ENCODE measurements at places on chromosomes 3 and 15.
A peak's percentile ranks its signal among the peaks of the same experiment; 100 is the strongest.

DNA sequence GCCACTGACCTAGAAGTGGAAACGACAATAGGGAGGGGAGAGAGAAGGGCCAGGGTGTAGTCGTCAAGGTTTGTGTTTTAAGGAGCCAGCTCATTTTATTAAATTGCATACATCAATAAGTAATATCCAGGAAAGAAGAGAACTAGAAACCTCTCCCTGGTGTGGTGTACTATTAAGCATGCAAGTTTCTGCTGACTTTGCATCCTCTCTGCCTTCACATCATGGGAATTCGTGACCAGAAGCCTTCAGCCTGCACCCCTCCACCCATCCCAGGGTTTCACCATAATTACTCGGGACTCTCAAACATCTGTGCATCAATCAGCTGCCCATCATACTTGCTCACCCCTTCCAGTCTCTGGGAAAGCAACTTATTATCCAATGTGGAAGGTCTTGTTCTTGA lies 70.9 kb upstream of the UBE3A start:
- no peak for DNase-seq

DNA sequence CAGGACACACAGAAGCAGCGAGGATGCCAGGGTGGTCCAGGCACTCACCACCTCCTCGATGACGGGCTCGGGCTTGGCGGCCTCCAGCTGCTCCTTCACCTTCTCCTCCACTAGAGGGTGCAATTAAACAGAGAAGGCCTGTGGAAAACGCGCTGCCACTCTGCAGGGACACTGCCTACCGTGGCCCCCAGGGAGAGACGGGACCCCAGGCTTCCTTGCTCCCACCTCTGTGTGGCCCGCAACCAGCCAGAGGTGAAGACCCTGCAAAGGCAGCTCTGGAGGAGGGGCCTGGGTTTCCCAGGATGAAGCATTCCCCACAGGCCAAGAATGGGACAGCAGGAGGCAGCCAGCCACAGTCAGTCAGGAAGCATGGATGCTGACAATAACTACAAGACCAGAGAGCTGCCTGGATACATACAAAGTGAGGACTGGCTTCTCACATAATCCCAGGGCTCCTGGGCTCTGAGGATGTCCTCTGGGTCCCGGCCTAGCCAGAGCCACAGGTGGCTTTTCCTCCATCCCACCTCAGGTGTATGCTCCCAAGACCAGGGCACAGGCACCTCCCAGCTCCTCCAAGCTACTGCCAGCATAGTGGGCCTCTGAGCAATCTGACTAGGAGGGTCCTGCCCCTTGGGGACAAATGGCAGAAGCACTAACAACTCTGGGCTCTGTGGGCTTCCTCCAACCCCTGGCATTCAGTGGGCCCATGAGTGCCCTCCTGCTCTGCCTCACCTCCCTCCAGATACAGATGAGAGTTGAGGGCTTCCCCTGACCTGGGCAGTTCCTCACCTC lies 46.2 kb downstream of the PTH1R start:
- DNase-seq = peak; percentile 17

DNA sequence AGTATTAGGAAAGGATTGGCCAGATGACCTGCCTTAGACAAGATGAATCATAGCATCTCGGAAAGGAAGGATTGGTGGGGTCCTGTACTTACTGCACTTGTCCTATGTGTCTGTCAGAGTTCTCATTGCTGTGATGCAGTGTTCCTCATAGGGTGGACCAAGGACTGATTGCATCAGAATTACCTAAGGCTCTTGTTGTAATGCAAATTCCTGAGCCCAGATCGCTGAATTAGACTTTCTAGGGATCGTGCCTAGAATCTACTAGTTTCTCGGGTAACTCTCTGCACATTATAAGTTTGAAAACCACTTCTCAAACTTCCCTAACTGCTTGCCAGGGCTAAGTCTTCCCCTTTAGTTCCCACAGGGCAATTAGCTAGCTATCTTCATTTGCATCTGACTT lies 74.9 kb upstream of the SKOR1 start:
- no peak for DNase-seq

DNA sequence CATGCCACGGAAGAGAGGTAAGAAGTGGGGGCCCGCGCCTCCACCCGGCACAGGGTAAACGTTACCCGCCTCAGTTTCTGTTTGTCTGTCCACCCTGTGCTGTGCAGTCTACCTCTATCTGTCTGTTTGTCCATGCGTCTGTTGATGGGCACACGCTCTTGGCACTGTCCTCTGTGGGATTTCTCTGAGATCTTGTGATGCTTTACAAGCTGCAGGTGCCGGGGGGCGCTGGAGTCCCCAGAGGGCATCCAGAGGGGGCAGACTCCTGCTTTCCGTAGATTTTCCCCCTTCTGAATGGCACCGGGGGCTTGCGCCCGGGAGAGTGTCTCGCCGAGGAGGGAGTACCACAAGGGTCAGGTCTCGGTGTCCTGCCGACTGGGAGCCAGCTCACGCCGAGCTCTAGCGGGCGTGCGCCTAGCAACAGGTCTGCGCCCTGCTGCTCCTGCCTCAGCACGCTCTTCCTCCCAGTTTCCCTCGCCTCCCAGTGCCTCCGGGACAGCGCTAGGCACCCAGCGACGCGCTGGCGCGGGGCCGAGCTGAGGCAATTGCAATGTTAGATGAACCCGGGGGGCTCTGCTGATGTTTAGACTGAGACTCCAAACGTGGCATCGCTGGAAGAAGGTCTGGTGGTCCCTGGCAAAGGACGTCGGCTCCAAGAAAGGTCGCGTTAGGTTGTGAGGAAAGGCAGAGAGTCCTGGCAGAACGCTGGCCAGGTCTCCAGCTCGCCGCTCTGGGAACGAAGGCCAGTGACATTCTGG lies 667 bp downstream of the CEMIP start:
- DNase-seq = peak; percentile 52

- no peak for DNase-seq
Measured at GRCh38 chr3:57935539-57935938, 72.7 kb upstream of the FLNB start.

- no peak for DNase-seq
Measured at GRCh38 chr15:50815958-50816590, 50.6 kb upstream of the SPPL2A start.

- no peak for DNase-seq
Measured at GRCh38 chr3:108603691-108604090, 14.2 kb downstream of the DZIP3 start.

GRCh38 chr15:48682942-48683651 lies 37.6 kb upstream of the FBN1 start:
- DNase-seq = no peak

DNA sequence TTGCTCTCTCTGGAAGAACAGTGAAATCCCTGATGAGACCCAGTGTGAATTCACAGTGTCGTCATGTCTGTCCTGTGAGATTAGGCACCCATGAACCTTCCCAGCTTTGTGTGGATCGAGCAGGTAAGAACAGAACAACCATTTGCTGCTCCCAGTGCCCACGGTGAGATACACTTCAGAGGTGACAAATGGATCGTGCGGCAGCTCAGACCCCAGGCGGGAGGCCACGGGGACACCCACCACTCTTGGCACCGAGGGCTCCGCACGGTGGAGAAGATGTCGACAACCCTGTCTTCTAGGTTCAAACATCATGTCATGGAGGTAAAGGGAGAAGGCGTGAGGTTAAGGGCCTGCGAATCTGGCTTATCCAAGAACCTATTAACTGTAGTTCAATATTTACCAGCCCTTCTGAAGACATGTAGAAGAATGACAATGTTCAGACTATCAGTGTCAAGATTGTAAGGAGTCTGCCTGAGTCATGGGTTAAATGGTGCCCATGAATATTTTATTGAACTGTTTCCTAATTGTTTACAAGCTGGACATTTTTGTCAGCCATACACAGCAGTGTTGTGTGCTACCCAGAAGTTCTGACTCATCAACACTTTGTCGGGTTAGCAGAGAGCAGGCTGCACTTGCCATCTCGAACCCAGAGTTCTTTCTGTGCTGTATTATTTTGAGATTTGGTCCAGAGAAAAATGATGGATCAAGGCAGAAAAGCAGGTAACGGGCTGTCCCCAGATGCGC lies 15.5 kb upstream of the PCSK6 start:
- no peak for DNase-seq

- DNase-seq = peak; percentile 5
Measured at GRCh38 chr3:15307580-15307979, 24.8 kb downstream of the SH3BP5 start.

DNA sequence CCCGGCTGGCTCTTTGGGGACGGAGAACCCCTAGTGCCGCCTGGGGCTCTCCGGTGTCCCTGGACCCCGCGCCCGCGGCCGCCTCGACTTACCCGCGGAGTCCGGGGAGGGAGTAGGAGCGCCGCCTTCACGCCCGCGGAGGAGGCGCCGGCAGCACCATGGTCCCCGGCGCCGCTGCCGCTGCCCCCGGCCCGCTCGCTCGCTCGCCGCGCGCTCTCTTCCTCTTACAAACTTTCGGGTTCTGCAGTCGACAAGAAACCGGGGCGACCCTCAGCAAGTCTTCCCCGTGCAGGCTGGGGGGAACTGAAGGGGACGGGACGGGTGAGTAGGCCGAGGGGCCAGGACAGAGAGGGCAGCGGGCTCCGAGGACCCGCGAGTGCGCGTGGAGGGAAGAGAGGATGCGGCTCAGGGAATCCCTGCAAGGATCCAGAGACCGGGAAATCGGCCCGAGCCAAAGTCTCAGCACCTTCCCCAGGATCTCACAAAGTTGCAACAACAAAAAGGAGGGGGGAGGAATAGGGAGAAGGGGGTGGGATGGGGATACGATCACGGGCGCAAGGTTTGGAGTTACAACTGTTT lies 2.0 kb downstream of the FOXP1 start:
- peak; percentile 69 for DNase-seq

GRCh38 chr3:168165390-168166269 lies 69.9 kb upstream of the GOLIM4 start:
- DNase-seq = peak; percentile 51

DNA sequence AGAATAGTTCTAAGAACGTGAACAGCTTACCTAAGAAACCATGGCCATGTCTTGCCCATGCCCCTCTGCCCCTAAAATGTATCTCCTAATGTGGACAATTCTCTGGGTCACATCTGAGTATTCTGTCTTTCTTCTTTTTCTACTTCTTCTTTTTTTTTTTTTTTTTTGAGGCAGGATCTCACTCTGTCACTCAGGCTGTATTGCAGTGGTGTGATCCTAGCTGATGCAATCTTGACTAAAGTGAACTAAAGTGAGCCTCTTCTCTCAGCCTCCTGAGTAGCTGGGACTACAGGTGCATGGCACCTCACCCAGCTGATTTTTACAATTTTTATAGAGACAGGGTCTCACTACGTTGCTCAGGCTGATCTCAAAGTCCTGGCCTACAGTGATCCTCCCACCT lies 204.8 kb upstream of the ZPLD1 start:
- DNase-seq = no peak

DNA sequence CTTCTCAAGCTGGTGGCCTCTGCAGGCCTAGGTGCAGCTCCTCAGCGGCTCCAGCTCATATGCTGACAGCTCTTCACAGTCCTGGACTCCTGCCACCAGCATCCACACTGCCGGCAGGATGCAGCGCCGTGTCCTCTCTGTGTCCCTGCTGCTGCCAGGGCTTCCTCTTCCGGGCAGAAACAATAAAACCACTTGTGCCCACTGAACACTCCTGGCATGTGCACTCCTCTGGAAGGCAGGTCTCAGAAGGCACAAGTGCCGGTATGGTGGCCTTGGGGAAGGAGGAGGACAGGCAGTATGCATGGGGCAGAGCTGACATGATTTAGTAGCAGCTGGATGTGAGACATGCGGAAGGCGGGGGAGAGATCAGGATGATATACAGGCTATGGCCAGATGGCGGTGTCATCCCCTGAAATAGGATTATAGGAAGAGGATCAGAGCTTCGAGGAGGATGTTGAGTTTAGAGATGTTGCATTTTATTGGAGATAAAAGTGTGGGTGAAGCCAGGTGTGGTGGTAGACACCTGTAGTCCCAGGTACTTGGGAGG lies 7.5 kb upstream of the MAN2A2 start:
- DNase-seq = no peak

DNA sequence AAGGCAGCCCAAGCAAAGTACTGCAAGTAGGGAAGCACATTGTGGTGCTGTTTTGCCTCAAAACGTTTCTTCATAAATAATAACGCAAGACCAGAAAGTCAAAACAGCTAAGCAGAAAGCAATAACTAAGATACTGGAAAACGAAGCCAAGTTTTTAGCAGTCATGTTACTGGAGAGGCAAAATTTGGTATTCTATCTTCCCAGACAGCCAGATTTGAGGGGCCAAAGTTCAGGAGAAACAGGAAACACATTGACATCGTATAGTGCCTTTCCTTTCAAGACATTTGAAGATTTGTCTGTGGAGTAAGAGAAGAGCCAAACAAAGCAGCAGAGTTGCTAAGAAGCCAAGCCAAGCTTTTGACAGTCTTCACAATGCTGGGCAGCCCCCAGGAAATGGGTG lies 843.6 kb upstream of the NECTIN3 start:
- no peak for DNase-seq

- no peak for DNase-seq
Measured at GRCh38 chr3:56290374-56290773, 177.9 kb downstream of the ERC2 start.

GRCh38 chr15:47577000-47577399 lies 140.3 kb upstream of the SEMA6D start:
- no peak for DNase-seq

- DNase-seq = no peak
Measured at GRCh38 chr15:92152983-92153382, 240.7 kb upstream of the ST8SIA2 start.

DNA sequence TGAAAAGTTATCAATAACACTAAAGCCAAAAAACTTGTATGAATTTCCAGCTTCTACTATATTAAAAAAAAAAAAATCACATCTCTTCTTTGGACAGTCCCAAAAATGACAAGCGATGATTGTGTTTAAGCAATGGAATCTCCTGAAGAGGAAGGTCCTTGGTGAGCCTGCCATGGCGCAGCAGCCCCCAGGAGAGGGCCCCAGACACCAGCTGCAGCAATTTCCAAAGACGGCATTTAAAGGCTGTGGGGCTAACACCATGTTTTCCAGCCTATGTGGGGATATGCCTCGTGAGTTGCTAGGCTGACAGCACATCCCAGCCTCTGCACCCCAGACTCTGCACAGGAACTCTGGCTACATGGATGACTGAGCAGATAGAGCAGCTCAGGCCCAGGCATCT lies 14.7 kb downstream of the SKIC8 start:
- DNase-seq = no peak

GRCh38 chr15:47792231-47792630 lies 74.9 kb downstream of the SEMA6D start:
- DNase-seq = no peak

- DNase-seq = no peak
Measured at GRCh38 chr15:37806808-37807207, 127.6 kb upstream of the TMCO5A start.

DNA sequence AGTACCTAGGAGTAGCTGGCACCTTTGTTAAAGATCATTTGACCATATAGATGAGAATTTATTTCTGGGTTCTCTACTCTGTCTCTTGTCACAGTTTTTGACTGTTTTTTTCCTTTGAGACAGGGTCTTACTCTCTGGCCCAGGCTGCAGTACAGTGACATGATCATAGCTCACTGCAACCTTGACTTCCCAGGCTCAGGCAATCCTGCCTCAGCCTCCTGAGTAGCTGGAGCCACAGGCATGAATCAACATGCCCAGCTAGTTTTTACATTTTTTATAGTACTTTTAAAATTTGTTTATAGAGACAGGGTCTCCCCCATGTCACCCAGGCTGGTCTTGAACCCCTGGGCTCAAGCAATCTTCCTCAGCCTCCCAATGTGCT lies 45.0 kb downstream of the BCL2L10 start:
- DNase-seq = no peak
